Activated CD4-positive, alpha-beta T cell treated with anti-CD3 and anti-CD28 coated beads, Interleukin-2, amount 50 U/mL, for 1 hour (primary cell): ENCODE measurements at places on chromosomes 1 and 21.
A peak's percentile ranks its signal among the peaks of the same experiment; 100 is the strongest.

DNA sequence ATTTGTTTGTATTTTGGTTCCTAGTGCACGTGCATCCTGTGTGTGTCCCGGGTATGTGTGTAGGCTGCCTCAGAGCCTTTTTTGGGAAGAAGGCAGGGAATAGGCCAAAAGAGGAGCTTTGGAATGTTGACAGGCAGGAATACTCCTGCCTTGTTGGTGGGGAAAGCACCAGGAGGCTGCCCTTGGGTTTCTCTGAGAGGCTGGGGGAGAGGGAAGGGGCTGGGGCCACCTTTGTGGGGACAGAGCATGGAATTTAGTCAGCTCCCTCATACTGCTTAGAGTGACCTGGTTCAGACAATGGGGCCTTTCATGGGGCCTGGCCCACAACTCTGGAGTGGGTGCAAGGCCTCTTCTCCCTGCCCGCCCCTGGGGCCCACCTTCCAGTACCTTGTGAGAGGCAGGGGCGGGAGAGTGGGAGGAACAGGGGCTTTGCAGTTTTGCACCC is 31.3 kb downstream of the ACOT11 start:
- DNase-seq: no peak

- no peak for DNase-seq
Observed at GRCh38 chr1:2224631-2225428, 3.3 kb upstream of the SKI start.

- no peak for DNase-seq
Observed at GRCh38 chr1:221878134-221878533, 136.2 kb upstream of the DUSP10 start.

GRCh38 chr1:110645211-110645610 is 29.5 kb downstream of the KCNA3 start:
- no peak for DNase-seq

- DNase-seq: no peak
Observed at GRCh38 chr1:92554216-92554615, 67.5 kb upstream of the GFI1 start.

- no peak for DNase-seq
Observed at GRCh38 chr1:6801966-6802365, 16.7 kb downstream of the CAMTA1 start.

DNA sequence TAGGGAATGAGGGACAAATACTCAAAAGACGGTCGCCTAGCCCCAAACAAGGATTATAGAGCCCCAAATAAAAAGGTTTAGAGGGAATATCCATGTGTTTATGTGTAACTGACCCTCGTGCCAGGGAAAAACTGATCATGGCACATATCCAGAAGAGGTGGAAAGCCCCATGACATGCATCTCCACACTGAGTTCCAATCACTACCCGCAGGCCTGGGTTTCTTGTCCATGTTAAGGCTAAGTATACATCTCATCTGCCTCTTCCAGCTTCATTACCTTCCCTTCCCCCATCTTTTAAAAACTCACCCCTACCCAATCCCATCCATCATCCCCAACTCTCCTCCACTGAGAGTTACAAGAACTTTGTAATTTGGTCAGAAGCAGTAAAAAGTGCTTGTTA is 15.2 kb downstream of the GADD45A start:
- no peak for DNase-seq

GRCh38 chr21:39737376-39738000 is 7.5 kb upstream of the IGSF5 start:
- DNase-seq: no peak

DNA sequence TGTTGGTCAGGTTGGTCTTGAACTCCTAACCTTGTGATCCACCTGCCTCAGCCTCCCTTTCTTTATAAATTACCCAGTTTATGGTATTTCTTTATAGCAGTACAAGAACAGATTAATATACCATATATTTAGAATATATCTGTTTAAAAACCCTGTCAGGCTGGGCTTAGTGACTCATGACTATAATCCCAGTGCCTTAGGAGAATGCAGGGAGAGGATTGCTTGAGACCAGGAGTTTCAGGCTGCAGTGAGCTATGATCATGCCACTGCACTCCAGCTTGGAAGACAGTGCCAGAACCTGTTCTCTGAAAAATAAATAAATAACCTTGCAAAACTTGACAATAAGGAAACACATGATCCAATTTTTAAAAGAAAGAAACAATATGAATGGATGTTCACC is 43.9 kb downstream of the ZNF684 start:
- DNase-seq: no peak

DNA sequence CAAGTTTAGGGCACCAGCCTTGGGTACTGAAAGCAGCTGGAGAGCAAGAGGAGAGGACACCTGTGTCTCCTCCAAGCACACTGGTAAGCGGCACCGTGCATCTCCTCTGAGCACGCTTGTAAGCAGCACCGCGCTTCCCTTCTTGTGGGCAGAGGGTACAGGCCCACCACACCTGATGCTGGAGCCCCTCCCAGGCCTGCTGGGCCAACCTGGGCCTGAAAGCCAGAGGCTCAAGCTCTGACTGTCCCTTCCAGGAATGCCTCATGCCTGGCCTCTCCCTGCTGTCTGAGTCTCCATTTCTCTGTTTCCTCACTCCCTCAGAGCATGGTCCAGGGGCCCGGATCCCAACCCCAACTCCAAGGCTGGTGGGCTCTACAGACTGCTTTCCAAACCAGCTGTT is 25.9 kb downstream of the DMBX1 start:
- no peak for DNase-seq

DNA sequence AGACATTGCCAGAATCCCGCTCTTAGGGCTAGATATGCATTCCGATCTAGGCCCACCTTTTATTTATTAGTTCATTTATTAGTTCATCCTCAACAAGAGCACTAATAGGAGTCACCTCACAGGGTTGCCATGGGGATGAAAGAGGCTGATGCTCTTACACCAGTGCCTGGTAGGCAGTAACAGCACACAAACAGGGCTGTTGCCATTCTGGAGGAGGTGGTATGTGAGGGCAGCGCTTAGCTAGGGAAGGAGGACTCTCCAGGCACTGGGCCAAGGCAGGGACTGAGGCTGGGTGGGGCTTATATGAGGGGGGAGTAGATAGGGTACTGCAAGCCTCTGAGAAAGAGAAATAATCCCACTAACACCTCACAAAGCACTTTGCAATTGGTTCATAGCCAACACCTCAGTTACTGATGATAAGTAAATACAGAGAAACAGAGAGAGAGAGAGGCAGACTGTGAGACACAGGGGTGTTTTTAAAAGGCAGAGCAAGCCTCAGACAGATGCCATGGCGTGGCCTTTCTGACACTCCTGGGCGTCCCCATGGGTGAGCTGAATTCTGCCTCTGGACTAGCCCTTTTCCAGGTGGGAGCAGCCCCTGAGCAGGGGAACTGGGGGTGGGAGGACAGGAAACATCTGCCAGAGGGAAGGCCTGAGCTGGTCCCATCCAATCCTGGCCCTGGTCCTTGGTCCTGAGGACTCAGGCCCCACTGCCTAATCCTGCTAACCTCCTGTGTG is 5.9 kb downstream of the FCGR2A start:
- no peak for DNase-seq

DNA sequence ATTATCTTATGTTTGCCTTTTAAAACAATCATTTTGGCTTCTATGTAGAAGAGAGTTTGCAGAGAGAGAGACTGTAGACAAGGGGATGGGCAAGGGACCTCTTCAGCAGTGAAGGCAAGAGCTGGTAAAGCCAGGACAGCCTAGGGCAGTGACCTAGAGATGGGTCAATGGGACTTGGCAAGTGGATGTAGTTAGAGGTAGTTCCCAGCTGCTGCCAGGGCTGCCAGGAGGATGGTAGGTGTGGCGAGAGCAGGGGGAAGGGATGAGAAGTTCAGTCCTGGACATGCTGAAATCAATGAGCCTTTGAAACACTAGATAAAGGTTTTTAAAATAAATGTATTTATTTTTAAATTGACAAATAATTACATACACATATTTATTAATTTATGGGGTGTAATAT is 6.4 kb upstream of the SPRR5 start:
- DNase-seq: no peak

- DNase-seq: no peak
Observed at GRCh38 chr21:35239811-35240219, 190.7 kb upstream of the RUNX1 start.

- no peak for DNase-seq
Observed at GRCh38 chr1:160727316-160727640, 11.8 kb upstream of the SLAMF7 start.

DNA sequence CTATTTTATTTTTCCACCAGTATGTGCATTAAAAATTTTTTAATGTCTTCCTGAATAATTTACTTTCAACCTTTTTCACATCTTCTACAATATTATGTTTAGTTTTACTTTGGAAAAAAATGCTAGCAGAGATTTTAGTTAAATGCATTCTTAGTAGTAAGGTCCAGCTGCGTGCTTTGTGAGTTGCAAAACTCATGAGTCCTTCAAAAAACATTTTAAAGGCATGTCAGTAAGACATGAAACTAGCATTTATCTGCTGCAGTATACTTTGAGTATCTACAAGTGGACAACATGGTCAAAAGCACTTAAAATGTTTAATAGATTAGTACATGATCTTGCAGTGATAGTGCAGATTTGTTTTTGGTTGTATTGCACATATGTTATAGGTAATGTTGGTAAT is 139.0 kb downstream of the HS2ST1 start:
- no peak for DNase-seq

- DNase-seq: no peak
Observed at GRCh38 chr1:42449256-42449655, 6.6 kb downstream of the ZMYND12 start.

- no peak for DNase-seq
Observed at GRCh38 chr1:106072909-106073600, 983.4 kb upstream of the PRMT6 start.

DNA sequence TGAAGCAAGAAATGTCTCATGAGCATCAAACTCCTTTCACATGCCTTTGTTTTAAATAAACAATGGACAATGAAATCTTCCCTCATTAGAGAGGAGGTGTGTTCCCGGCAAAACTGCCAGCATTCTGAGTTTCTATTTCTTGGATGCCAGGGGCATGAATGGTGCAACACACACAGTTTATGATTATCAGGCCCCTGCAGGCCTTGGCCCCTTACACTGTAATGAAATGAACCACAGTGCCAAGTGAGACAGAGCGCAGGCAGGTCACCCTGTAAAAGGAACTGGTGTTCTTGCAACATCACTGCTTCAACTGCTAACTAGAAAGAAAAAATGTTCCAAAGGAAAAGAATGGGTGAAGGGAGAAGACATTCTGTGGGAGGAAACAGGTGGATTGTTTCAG is 3.8 kb upstream of the PIGC start:
- no peak for DNase-seq

- no peak for DNase-seq
Observed at GRCh38 chr1:228150461-228151179, 890 bp downstream of the GJC2 start.

DNA sequence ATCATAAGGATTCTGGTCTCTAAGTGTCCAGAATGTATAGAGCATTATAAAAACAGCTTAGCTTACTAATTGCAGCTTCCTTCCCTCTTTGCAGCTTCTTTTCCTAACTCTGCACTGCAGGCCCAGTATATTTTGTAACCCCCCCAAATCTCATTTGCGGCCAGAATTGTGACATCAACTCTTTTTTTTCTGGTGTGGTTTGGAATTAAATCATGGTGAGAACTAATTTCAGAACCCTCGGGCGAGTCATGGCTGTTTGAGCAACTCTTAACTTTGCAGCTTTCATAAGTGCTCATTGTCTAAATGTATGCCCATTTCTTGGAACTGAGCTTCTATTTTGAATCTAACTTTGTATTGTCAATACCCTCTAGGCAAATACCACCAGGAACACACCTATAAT is 187.4 kb downstream of the CYYR1 start:
- DNase-seq: no peak

DNA sequence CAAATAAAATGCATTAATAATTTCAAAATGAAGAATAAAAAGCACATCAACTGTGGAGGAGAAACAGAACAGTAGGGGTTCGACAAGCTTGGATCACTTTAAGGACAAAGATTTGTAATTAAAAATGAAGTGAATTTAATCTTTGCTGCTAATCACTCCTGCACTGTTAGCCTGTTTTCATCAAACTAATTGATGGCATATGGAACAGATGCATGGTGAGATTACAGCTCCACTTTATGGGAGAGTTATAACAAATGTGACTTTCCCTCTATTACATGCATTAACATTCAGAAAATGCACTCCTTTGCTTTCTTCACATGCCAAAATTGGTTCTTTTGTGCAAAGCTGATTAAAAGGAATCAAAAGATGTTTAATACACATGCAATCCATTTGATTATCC is 207.2 kb upstream of the C21orf91 start:
- DNase-seq: no peak

DNA sequence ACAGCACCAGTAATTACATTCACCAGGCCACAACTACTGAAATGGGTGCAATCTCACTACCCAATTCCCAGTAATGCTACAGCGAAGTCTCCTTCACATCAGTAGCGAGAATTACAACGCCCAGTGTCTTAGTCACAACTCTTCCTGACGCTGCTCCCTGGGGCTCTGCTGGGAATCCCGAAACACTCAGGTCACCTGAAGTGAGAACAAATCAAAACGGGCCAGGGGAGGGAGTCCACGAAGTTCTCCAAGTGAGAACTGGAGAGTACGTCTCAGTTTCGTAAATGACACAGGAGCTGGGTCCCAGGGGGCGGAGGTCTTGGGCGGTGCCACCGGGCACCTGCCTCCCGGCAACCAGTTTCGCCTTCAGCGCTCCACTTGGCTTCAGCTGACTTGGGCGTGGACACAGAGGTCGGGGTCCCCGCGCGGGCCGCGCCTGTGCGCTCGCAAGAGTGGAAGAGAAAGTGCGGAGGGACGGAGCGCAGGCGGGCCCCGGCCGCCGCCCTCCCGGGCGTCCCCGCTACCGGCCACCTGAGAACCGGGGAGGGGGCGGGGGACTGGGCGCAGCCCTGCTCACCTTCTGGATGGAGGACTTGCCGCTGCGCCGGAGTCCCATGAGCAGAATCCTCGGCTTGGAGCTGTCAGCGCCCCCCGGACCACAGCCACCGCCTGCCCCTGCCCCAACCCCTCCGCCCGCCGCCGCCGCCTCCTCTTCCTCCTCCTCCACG is 575 bp downstream of the RRAGC start:
- peak; percentile 28 for DNase-seq

DNA sequence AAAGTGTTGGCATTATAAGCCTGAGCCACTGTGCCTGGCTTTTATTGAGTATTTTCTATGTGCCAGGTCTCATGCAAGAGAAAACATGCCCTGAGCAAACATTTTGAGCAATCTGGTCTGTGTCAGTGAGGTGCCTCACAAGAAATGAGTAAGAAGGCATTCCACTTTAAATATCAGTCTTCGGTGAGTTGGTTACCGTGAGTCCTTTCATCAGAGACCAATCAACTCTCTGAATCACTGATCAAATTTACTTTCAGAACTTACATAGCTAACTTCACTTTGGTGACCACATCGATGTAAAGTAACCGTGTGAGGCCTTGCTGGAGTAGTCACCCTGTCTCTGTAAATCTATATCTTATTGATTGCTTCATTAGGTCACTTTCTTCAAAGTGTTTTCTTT is 14.3 kb upstream of the DDX59 start:
- DNase-seq: no peak

DNA sequence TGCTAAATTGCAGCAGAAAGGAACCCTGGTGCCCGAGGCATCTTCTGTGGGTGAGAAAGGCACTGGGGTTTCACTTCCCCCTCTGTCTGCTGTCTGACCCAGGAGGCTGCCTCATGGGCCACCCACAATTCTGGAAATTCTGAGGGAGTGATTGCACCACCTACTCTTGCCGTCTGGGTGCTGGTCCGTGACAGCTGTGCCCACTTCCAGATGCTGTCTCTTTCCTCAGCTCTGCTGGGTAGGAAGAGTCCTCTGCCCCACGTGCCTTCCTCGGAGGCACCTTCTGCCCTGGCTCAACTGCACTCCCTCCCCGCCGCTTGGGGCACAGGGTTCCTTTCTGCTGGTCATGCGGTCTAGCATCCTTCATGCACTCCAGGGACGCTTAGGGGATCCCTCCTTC is 96.3 kb downstream of the ARHGEF10L start:
- no peak for DNase-seq
